Activated T-cell treated with anti-CD3 and anti-CD28 coated beads for 48 hours (primary cell): ENCODE measurements at places on chromosomes 5 and 9.

DNA sequence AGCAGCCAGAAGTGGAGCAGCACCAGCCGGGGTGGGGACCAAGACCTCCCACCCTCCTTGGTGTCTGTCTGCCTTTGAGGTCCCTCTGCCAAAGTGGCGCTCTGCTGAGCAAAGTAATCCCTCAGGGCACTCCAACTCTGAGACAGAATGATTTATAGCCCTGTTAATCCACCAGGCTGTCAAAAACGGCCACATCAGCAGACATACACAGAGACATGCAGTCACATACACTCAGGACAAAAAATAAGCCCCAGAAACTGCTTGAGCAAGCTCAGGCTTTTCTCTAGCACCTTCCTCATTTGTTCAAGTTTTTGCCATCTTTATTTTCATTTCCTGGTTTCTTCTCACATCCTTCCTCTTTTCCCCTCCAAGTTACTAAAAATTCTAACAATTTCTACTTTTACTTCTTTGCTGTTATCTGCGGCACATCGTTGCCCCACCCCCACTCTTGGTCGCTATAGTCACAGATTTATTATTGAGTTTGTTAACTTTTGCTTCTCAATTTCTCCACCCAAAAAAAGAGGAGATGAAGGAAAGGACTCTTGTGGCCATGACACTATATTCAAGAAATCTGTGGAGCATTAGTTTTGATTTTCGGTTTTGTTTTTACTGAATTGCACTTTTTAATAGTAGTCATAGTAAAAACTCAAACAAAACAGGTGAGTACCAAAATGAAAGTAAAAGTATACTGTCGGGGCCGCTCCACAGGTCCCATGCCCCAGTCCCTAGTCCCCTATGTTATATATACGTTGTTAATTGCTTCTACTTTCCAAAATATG, 17.4 kb upstream of the ADRB2 start:
- DNase-seq: no peak

- no peak for DNase-seq
Observed at GRCh38 chr5:180109920-180110319, 38.4 kb upstream of the RNF130 start.

DNA sequence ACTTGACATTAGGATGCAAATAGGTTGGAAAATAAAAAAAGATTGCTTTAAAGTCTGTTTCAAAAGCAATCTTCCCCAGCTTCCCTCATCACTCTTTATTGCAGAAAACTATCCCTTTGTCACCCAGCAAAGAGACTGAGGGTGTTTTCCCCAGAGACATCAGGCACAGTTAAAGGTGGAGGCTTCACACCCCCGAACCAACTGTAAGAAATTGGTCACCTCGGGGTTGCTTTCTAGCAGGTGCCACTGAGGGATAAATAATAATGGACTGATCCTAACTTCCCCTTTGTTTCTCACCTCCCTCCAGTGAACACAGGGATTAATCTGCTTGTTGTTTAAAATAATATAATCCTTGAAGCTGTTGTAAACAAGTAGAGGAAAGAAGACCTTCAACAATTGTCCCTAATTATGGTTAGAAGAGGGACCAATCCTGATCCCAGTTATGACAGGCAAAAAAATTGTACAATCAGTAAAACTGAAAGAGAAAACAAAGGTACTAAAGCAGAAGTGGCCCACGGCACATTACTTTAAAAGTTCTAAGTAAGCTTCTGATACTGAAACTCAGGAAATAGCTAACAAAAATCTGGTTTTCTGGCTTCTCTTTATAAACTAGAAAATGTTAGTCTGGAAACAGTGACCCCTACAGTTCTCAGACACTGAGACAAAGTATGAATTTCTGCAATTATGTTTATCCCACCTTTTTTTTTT, 6.6 kb upstream of the PCSK1 start:
- no peak for DNase-seq

GRCh38 chr5:89128906-89129625, 246.1 kb upstream of the MEF2C start:
- no peak for DNase-seq

GRCh38 chr5:112534611-112535255, 115.7 kb upstream of the EPB41L4A start:
- DNase-seq: no peak

DNA sequence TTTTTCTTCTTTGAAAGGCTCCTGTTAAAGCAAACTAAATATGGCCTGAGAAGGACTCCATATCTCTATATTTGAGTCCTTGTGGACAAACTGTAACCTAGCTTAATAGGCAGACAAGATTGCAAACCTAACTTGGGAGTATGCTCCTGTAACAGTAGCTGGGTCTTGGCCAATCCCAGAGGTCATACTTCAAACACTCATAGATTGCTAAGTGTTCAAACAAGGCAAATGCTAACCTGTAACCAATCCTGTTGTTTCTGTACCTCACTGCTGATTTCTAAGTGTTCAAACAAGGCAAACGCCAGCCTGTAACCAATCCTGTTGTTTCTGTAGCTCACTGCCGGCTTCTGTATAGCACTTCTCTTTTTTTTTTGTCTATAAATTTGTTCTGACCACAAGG, 50.6 kb upstream of the CLK4 start:
- no peak for DNase-seq

- DNase-seq: no peak
Observed at GRCh38 chr9:131640438-131641137, 95.3 kb downstream of the PRRT1B start.

DNA sequence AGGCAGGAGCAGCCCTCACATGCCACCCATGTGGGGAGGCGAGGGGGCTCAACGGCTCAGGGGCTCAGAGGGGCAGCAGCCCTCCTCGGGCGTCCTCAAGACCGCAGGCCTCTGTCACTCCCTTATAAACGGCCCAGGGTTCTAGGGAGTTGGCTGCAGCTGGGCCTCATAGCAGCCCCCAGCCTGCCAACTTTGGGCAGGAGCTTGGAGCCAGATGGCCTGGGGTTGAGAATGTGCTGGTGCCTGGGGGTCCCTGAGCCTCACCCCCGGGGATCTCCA, 51.0 kb upstream of the RNU6ATAC start:
- no peak for DNase-seq
